ENCODE measurements at places on chromosomes 5 and 9. TPM values are rescaled to one million over a fixed set of nuclear protein-coding genes. Genes with fewer than 3 reads are reported as not detected.

SMU1 gene
- 22.0 TPM for total RNA-seq

ISOC1 gene
- 12.4 TPM for total RNA-seq

GRCh38 chr9:131121346-131121745 lies 4.0 kb upstream of the NUP214 start:
- H3K4me3 ChIP-seq, result no peak overlapping the region
- peak overlapping the region; percentile 93 for H3K27ac ChIP-seq
- H3K27me3 ChIP-seq, result no peaks in the 10 kb centered on the region
- DNase-seq, result no peak
- peaks cover 39% of the 10 kb centered on the region for H3K36me3 ChIP-seq
- peaks cover 27% of the 10 kb centered on the region for H3K4me1 ChIP-seq

DNA sequence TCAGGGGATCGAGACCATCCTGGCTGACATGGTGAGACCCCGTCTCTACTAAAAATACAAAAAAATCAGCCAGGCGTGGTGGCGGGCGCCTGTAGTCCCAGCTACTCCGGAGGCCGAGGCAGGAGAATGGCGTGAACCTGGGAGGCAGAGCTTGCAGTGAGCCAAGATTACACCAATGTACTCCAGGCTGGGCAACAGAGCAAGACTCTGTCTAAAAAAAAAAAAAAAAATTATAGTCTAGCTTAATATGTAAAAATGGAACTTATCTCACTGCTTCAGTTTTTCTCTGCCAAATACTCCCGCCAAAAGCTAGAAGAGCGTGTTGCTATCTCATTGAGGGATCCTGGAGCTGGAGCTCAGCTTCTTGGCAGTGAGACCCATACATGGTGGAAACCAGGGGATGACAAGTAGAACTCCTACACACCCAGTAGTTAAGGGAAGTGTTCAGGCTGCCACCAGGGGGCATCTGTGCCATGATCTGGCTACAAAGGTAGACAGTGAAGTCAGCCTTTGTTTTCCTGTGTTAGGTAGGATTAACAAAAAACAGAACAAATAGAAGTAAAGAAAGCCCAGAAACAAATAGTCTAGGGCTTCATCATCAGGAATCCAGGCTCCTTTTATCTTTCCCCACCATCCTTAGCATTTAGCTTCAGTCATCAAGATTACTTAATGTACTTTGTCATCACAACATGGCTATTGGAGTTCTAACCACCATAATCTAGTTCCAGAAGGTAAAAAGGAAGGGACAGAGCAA lies 33.6 kb upstream of the GLIPR2 start:
- peak; percentile 80 for DNase-seq
- no peaks in the 10 kb centered on the region for H3K36me3 ChIP-seq
- no peaks in the 10 kb centered on the region for H3K4me1 ChIP-seq
- no peak overlapping the region for H3K4me3 ChIP-seq
- no peaks in the 10 kb centered on the region for H3K27me3 ChIP-seq

Data from kidney (tissue), 22 donors.